ENCODE measurements at places on chromosomes 1 and 21. TPM values are rescaled to one million over a fixed set of nuclear protein-coding genes. Genes with fewer than 3 reads are reported as not detected.

The C1orf74 gene
- total RNA-seq: 3.5 TPM

GRCh38 chr1:16148329-16149092 lies 7.4 kb downstream of the EPHA2 start:
- no peak for DNase-seq

DNA sequence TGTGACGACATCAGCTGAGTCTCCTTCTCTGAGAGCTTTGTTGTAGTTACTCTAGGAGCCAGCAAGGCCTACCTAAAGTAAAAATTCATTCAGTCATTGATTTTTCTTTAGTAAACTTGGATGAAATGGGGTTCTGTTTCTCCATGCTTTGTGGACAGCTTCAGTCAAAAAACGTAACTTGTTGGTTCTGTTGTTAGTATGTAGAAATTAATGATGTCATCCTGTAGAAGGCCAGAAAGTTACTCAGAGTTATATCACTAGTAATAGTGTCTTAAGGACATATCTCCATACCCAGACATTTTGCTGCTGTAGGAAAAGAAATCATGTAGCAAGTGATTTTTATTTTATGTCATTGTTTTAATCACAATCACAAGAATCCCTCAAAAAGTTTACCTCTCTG lies 43.0 kb downstream of the KDM1A start:
- no peak for DNase-seq

DNA sequence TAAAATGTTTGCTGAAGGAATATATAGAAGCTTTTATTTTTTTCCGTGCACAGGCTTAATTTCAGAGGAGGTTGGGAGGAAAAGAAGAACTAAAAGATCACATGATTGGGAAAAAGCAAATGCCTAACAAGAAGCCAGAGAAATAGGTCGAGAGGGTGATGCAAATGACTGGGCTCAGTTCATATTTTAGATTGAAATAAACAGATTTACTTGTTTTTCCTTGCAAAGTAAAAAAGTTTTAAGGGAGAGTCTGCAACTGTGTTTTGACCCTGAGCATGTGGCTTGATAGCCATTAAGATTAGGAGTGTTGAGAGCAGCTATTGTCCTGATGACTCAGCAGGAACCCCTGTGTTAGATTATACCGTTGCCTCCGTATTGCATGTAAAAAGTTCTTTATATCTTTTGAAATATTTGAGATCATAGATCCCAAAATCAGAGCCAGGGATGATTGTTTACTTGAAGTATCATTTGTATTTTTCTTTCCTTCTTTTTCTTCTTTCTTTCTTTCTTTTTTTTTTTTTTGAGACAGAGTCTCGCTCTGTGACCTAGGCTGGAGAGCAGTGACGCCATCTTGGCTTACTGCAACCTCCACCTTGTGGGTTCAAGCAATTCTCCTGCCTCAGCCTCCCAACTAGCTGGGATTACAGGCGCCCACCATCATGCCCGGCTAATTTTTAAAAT lies 20.2 kb downstream of the CLIC4 start:
- DNase-seq: no peak

- DNase-seq: no peak
These were observed 110.3 kb upstream of the WNT4 start for GRCh38 chr1:22253012-22253790.

- DNase-seq: no peak
These were observed 19.3 kb downstream of the EPHB2 start for GRCh38 chr1:22729912-22730311.

DNA sequence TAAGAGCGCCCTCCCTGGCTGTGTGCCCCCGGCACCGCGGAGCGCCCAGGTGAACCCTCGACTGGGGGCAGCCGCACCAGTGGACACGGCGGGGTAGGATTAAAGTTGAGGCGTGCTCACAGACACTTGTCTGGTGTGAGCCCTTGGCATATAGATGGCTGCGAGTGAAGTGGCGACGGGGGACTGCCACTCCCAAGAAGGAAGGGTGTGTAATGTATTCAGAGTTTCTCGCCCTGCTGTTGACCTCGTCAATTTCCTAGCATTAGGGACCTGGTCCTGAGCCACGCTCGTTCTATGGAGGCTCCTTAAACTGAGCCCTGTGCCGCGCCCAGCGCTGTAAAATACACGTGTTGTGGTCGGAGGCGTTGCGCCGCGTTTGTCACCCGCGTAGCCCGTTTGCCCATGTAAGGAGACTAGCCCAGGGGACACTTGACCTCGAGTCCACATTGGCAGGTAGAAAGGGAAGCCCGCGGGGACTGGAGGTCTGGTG lies 554 bp downstream of the EVA1C start:
- DNase-seq: no peak

DNA sequence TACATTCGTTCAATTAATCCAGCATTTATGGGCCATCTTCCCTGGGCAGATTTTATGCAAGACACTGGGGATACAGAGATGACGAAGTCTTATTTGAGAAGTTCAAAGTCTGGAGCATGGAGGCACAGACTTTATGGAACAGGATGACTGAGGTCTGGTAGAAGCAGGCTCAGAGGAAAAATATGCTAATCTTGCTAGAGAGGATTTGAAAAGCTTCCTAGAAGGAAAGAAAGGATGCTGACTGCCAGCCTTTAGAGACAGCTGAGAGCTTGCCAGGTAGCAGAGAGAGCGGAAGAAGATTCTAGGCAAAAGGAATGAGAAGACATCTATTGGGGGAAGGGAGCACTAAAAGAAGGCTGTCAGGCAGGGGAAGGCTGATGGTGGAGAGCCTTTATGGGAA lies 75.5 kb upstream of the ATP5PO start:
- DNase-seq: no peak

GRCh38 chr1:160020196-160020595 lies 11.6 kb downstream of the PIGM start:
- DNase-seq: no peak

The CFAP74 gene
- not detected for total RNA-seq

DNA sequence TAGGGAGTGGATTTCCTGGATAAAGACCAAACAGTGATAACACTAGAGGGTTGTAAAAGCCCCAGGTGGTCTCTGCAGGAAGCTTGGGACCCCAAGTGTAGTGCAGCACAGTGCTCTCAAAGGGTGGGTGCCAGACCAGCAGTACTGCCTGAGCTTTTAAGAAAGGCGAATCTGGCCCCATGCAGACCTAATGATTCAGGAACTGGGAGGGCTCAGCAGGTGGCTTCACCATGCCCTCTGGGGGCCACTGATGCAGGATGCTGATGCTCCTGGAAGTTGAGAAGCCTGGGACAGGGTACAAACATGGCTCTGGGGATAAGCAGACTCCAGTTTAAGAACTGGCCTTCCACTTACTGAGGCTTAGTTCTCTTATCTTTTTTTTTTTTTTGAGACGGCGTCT lies 29.1 kb upstream of the NEK2 start:
- DNase-seq: no peak

The C8A gene
- not detected for total RNA-seq

The INTS11 gene
- total RNA-seq: 119 TPM

The ERG gene
- not detected for total RNA-seq

DNA sequence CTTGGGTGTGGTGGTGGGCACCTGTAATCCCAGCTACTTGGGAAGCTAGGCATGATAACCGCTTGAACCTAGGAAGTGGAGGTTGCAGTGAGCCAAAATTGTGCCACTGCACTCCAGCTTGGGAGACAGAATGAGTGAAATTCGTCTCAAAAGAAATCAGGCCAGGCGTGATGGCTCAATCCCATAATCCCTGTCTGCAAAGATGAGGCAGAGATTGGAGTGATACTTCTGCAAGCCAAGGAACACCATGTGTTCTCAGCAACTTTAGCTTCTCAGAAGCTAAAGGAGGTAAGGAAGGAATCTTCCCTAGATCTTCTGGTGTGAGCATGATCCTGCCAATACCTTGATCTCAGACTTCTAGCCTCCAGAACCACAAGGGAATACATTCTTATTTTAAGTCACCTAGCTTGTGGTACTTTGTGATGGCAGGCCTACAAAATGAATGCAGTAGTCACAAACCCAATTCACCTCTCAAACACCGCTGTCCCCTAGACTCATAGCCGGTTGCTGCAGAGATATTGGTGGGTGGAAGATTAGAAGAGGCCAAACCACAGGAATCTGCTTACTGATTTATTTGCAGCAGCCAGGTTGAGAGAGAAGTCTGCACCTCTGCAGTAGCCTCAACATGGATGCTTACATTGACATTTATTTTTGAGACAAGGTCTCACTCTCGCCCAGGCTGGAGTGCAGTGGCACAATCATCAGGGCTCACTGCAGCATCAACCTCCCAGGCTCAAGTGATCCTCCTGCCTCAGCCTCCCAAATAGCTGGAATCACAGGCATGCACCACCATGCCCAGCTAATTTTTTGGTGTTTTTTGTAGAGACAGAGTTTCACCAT lies 18.6 kb downstream of the L1TD1 start:
- DNase-seq: no peak
